ENCODE measurements at places on chromosomes 1 and 21.

DNA sequence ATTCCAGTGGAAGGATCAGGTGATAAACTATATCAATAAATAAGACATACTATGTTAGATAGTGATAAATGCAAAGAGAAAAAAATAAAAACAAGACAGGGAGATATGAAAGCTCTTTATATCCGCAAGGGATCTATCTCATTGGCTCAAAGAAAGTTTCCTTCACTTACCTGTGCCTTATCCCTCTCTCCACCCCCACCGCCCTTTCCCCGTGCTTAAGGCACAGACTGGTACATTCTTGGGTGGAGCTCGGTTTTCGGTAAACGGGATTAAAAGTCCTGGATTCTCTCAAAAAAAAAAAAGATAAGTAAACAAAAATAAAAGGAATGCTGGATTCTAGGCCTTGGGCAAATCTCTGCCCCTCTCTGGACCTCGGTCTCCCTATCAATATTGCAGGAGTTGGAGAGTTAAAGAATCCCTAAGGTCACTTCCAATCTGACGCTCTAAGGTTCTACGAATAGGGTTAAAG is 593 bp upstream of the DNAJC16 start:
- DNase-seq, result no peak

- DNase-seq, result no peak
Measured at GRCh38 chr1:202565890-202566602, 144.2 kb downstream of the SYT2 start.

DNA sequence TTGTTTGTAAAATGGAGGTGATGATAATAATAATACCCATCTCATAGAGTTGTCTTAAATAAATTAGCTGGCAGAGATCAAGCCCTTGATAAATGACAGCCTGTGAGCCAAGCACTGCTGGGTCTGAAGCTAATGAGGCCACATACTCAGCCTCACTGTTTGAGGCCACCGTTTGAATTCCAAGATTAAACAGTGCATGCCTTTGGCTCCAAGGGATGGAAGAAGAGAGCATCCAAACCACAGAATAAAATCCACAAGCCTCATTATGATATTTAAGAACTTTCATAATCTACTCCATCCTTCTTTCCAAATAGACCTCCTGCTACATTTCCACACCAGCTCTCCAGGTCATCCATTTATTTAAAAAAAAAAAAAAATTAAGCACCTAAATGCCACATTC is 29.0 kb downstream of the TGFBR3 start:
- DNase-seq, result no peak

DNA sequence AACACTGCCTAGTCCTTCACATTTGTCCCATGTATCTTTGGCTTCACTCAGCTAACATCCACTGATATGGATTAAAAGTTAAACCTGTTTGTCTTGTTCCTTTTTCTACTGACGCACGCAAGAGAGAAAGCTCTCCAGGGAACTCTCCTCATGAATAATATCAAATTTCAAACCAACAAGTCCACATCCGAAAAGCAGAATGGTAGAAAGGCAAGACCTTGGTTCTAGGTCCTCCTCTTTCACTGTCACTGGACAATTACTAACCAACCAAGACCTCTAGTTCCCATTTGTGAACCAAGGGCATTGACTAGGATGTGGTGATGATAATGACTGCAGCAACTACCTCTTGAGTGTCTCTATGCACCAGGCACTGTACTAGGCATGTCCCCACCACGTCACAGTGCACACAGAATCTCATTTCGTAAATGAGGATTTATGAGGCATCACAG is 8.4 kb downstream of the PLPP3 start:
- no peak for DNase-seq

GRCh38 chr1:12477936-12478611 is 139.9 kb downstream of the DHRS3 start:
- DNase-seq, result no peak

DNA sequence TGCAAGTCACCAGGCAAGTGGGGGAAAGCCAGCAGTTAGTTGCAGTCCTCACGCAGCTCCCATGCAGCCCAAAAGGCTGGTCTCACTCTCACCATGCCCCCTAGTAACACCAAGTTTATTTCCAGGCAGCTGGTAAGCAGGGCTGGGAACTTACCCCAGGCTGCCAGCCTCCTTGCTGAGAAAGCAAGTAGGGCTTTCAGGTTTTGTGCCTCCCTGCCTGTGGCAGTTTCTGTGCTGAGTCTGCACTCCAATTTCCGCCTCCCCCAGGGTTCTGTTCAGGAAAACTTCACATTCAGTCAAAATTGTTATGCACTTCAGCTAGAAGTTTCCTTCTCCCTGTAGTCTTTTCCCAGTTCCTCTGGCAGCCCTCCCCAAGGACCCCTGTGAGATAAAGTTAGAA is 102.0 kb upstream of the SGIP1 start:
- no peak for DNase-seq

- DNase-seq, result no peak
Measured at GRCh38 chr1:66396212-66396890, 137.6 kb upstream of the SGIP1 start.

DNA sequence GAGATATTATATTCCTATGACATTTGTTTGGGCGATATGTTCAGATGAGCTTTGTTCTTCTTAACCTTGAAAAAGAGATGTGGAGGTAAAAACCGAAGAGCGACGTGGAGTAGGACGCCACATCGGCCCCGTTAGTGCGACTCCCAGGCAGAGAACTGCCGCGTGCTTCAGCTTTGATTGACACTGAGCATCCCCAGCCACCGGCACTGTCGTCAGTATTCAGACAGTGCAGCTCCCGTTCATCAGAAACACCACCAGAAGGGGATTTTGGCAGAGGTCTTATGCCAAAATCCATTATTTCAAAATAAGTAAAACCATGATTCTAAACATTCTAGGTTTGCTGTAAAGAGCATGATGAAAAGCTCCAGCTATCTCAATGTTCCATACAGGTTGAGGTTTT is 66.5 kb downstream of the AGPAT3 start:
- no peak for DNase-seq

GRCh38 chr1:115706587-115707425 is 61.7 kb downstream of the CASQ2 start:
- no peak for DNase-seq

- DNase-seq, result no peak
Measured at GRCh38 chr1:21292984-21293536, 2.8 kb upstream of the ECE1 start.

All from activated gamma-delta T cell treated with anti-CD3 and anti-CD28 coated beads, Interleukin-2, amount 50 U/mL, for 16 hours (primary cell).